ENCODE measurements at places on chromosomes 2 and 18.
A peak's percentile ranks its signal among the peaks of the same experiment; 100 is the strongest.

- no peak for DNase-seq
Observed at GRCh38 chr2:98693477-98693876, 37.5 kb downstream of the MGAT4A start.

- no peak for DNase-seq
Observed at GRCh38 chr2:187206471-187206870, 241.6 kb downstream of the CALCRL start.

DNA sequence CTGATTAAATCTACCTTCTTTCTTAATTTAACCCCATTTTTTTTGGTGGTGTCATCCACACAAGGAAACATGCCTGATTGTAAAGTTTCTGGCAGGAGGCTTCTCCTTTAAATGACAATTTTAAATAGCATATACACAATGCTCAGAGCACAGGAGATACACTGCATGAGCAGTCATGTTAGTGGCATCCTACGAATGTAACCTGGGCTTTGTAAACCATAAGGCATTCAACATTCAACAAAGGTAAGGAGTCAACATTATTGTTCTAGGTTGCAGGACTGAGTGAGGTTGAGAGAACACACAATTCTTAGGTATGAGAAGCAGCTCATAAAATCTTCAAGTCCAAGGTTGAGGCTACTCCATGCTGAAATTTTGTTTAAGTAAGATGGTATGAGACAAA, 266.6 kb upstream of the SIX2 start:
- no peak for DNase-seq

DNA sequence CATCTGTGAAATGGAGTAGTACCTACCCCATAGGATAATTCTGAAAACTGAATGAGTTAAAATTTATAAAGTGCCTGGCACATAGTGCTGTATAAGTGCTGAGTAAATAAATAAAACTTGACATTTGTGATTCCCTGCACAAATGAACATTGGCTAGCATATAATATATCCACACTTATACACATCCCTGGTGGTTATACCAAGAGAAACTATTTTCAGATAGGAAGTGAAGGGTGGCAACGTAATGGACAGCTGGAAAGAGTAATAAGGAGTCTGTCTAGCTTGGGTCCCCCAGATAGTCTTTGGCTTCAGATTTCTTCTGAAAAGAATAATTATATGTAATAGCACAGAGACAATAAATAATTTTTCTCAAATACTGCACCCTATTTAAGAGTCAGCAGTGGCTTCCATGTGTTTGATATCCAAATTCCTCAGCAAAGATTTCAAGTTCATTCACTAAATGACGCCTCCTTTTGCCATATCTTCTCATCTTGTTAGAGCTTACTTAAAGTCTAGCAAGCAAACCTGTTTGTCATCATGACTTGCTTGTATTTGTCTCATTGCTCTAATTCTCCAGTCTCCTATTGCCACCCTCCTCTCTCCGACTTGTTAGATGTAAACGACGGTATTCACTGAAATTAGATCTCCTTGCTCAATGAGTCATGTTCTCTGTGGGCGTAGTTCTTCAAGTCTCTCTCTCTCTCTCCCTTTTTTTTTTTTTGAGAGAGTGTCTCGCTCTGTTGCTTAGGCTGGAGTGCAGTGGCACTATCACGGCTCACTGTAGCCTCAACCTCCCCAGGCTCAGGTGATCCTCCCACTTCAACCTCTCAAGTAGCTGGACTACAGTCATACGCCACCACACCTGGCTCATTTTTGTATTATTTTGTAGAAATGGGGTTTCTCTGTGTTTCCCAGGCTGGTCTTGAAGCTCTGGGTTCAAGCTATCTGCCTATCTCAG, 8.7 kb upstream of the ADGRF3 start:
- peak; percentile 22 for DNase-seq

DNA sequence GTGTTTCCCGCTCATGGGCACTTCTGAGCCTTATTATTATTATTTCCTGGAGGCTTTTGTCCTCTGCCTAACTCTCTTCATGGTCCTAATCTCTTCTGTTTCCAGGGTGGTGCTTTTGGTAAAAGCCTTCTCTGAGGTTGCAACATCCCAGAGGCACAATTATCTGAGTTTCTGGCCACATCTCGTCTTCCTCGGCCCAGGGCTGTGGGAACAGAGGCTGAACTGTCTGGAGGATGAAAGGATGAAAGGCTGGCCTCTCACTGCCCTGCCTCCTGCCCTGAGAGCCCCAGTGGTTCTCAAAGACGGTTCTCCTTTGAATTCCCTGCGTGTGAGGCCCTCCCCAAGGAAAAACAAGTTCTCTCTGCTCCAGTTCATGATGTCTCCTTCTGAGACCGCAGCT, 13.8 kb downstream of the GYPC start:
- no peak for DNase-seq

DNA sequence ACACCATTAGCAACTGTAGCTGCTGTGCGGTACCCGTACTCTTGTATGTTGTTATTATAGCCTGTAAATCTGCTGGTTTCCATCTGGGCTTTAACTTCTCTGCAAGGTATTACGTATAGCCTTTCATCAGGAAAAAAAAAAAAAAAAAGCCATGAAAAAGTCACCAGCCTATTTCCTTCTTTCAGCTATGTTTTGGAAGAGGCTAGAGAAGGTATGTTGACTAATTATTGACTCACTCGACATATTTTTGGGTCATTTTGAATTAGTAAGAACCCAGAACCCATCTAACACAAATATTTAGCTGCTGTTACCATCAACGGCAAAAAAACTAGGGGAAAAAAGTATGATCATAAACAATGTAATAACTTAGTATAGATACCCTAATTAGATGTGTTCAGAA, 1395.6 kb downstream of the SUCLG1 start:
- no peak for DNase-seq

- no peak for DNase-seq
Observed at GRCh38 chr2:18498531-18498930, 61.9 kb downstream of the RDH14 start.

DNA sequence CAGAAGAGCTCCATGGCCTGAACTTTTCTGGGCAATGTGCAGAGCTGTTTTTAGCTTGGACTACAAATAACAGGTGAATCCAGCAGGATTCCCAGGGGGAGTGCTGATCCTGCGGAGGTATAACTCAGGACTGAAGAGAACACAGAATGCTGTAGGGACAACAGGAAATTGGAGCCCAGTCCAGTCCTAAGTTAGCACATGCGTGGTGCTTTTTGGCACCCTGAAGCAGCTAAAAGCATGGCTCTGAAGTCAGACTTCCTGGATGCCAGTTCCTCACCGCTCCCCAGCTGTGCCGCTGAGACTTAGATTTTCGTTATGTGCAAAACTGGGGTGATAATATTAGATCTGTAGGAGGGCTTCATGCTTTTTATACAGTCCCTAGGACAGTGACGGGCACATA, 58.6 kb downstream of the GALR1 start:
- no peak for DNase-seq

GRCh38 chr2:75466708-75467311, 93.9 kb downstream of the EVA1A start:
- DNase-seq, result no peak

- no peak for DNase-seq
Observed at GRCh38 chr2:39851651-39852110, 72.6 kb upstream of the THUMPD2 start.

DNA sequence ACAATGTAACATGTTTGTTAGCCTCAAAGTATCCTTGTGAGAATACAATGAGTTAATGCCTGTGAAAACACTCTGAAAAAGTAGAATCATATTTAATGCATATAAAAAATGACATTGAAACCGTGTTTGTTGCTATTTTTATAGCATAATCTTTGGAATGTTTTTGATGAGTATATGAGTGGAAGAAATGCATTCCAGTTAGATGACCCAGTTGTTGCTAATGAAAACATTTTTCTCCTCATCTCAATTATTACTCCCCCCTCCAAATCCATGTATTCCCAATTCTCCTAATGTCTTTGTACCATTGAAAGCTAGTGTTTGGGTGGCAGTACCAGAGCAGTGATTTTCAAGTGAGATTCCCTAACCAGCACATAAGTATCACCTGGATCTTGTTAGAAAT, 67.1 kb upstream of the DSEL start:
- no peak for DNase-seq

- DNase-seq, result no peak
Observed at GRCh38 chr2:177733-178132, 86.1 kb downstream of the SH3YL1 start.

DNA sequence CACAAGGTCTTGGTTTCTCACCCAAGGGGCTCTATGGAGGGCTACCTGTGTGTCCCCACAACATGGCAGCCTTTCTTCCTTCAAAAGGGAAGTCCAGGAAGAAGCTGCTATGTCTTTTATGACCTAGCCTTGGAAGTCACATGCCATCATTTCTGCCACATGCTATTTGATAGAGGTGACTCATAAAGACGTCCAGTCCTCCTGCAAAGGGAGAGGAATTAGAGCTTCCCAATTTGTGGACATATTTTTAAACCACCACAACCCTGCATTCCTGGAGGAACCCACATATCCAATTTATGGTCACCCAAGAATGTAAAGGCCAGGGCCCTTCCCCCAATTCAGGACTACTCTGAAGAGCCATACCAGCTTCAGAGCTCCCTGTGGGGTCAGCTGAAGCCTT, 246.2 kb downstream of the CYP26B1 start:
- DNase-seq, result no peak

DNA sequence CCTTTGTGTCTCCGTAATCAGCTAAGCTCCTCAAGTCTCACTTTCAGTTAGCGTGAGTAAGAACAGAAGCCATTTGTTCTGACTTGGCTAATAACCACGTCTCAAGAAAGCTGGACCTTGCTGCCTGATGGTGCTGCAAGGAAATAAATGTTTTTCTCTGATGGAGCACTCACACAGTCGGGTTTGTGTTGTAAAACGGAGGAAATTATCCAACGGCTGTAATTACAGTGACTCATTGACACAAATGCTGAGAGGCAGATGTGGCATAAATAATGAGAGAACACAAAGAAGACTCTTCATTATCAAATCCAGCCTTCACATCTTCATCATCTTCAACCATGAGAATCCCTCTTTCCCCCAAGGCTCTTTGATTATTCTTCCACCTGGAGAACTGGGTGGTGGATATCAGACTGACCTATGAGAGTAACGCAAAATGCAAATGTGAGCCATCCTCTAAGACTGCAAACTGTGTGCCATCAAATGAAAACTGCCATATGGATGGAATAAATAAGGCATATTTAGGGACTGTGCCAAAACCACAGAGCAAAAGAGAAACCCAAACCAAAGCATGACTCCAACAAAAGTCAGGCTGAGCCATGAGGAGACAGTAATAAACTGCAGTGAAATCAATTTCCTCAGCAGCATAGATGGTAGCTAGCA, 252.6 kb downstream of the RND3 start:
- no peak for DNase-seq

DNA sequence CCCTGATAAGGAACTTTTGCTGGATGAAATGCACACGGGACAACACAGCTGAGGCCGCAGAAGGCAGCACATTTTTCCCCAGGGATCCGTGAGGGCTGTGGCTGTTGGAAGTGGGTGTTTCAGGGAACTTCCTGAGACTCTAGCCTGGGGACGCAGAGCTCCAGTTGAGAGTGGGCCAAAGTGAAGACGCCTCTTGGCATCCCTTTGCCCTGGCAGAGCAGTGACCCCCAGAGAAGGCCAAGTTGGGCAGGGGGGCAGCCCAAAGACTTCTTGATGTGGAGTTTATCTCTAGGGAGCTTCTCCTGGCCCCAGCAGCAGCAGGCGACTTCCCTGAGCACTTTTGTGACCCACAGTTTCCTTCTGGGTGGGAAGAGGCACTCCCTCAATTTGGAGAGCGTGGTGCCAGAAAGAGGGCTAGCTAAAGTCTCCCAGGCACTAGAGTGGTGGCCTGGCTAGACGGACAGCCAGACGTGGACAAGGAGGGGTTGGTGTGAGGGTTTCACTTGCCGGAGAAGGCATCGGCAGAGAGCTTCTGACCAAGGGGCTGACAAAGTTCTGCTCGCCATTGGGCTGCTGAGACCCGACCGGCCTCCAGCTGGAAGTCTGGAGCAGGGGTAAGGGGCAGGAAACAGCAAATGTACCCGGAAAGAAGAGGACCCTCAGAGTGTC, 108.8 kb downstream of the ACKR3 start:
- DNase-seq, result no peak

DNA sequence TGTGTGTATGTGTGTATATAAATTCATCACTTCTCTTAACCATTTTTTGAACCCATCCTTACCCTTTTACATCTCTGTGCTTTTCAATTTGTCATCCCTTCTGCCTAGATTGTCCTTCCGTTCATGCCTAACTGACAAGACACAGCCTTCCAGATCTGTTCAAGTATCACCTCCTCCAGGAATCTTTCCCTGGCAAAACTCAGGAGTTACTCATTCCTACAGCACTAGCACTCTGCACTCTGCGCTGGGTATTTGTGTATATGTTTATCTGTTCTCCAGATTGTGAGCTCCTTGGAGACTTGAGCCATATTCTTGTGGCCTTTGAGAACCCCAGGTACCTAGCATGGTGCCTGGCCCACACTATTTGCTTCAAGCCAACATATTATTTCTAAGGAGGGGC, 26.8 kb upstream of the ASXL2 start:
- DNase-seq, result no peak

GRCh38 chr2:134869946-134870736, 31.7 kb downstream of the ACMSD start:
- DNase-seq, result no peak

- DNase-seq, result no peak
Observed at GRCh38 chr18:75283731-75284130, 73.1 kb downstream of the TSHZ1 start.

DNA sequence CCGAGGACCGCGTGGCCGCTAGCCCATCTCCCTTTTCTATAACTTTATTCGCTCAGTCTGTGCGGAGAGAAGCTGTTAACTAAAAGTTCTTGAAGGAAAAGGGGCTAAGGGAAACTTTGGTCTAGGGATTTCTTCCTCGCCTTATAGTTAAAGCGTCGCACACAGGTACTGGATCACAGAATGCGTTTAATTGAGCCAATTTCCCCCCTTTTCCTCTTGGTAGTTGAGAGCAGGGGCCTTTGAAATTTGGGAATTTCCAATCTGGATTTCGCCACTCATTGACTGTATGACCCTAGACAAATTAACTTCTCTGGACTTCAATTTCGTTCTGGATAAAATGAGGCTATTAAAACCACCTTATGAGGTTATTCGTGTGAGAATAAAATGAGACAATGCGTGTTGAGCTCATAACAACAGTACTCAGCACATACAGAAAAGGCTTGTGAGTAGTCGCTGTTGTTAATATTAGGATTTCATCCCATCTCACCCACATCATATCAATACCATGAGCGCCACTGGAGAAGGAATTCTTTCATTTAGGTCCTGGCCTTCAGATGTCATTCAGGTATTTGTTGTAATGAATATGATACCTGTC, 763 bp upstream of the OLA1 start:
- DNase-seq, result no peak

Data from stimulated activated CD4-positive, alpha-beta T cell treated with anti-CD3 and anti-CD28 coated beads, Interleukin-2, amount 100 ng/mL, for 4 hours (primary cell).